Activated naive CD8-positive, alpha-beta T cell treated with anti-CD3 and anti-CD28 coated beads, Interleukin-2, amount 10 ng/mL, durations not matched to agents 7 days and 5 days (primary cell): ENCODE measurements at places on chromosomes 4 and X.

DNA sequence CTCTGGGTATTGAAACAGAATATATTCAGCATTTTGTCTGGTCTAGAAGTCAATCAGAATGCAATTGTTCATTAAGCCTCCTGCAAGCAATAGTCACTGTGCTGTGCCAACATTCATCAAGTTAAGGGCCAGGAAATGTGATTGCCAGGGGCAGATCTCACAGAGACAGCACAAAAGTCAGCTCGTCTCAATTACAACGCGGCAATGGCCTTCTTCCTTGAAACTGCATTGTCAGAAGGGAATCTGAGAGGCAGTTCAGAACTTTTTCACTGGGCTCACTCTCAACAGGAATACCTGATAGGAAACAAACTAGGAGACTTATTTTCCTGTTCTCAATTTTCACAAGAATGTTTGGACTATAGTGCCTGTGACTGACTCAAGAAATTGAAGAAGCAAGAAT is 131.1 kb upstream of the NR3C2 start:
- no peaks in the 10 kb centered on the region for H3K36me3 ChIP-seq
- no peak for DNase-seq
- no peaks in the 10 kb centered on the region for H3K4me1 ChIP-seq
- H3K27ac ChIP-seq: no peak overlapping the region

DNA sequence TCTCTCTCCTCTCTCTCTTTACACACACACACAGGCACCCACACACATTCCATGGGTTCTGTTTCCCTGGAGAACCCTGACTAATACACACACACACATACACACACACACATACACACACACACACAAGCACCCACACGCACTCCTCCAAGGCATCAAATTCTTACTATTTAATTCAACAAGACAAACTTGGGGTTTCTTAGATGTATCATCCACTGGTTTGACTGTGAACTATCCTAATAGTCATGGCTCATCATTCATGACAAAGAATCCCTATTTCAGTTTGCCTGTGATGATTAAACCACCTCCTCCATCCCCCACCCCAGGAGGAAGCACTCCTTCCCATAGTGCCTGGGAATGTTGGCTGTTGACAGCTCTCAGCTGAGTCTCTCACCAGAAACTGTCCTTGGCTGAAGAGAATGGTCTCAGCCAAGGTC is 98.2 kb downstream of the USP46 start:
- DNase-seq: no peak
- H3K27me3 ChIP-seq: peaks cover 2% of the 10 kb centered on the region
- H3K36me3 ChIP-seq: no peaks in the 10 kb centered on the region
- H3K4me3 ChIP-seq: no peak overlapping the region

DNA sequence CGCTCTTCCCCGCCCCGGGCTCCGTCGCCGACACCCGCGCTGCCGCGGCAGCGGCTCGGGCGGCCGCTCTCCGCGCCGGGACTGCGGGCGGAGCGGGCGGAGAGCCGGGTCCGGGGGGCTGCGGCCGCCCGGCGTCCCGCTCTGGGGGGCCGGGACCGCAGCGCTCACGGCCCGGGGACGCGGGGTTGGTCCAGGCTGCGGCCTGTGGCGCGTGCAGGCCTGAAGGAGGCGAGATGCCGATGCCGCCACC is 492 bp downstream of the GALNT7 start:
- peaks cover 48% of the 10 kb centered on the region for H3K4me1 ChIP-seq
- no peak overlapping the region for H3K27ac ChIP-seq
- H3K36me3 ChIP-seq: peaks cover 10% of the 10 kb centered on the region
- H3K27me3 ChIP-seq: no peaks in the 10 kb centered on the region
- H3K4me3 ChIP-seq: no peak overlapping the region

DNA sequence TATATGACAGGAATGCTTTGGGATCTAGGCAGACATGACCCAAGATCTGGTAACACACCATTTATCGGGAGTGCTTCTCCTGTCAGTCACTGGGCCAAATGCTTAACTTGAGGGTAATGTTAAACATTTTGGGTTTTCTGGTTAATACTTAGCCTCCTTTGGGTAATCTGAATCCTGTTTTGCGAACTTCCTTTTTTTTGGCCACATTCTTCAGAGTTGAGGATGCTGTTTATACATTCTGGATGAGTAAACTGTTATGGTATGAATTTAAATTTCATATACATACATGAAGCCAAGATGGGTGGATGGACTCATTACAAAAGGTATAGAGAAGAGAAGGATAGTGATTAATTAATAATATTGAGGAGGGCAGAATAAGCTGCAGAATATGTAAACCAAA is 36.1 kb downstream of the MID1IP1 start:
- no peaks in the 10 kb centered on the region for H3K27me3 ChIP-seq
- H3K4me3 ChIP-seq: no peak overlapping the region
- DNase-seq: no peak
- H3K27ac ChIP-seq: no peak overlapping the region
- no peaks in the 10 kb centered on the region for H3K36me3 ChIP-seq
